ENCODE measurements at places on chromosomes 12 and 14.

- DNase-seq = no peak
These were observed 8.9 kb downstream of the DCP1B start for GRCh38 chr12:1995205-1995896.

- no peak for DNase-seq
These were observed 292.6 kb upstream of the SYT1 start for GRCh38 chr12:78571953-78572352.

- DNase-seq = no peak
These were observed 356.6 kb downstream of the CEP128 start for GRCh38 chr14:80584744-80585505.

DNA sequence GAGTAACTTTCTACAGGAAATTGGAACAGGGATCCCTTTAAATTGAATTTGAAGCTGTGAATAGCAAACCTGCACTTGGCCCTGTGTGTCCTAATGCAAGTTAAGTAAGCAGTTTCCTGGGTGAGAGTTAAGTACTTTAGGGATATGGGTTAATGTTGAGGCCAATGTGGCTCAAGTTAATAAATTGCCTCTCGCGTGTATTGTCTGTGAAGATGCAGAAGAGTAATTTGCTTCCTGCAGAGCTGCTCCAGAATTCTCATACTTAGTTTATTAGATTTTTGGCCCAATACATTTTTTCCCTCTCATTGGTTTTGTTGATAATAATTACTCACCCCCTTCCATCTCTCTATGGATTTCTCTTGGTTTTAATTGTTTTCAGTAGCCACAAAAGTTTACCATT is 86.5 kb downstream of the SLC25A47 start:
- no peak for DNase-seq

GRCh38 chr14:31967669-31967975 is 109.5 kb upstream of the ARHGAP5 start:
- DNase-seq = no peak

- DNase-seq = no peak
These were observed 80.9 kb upstream of the SLC38A2 start for GRCh38 chr12:46453428-46453827.
